ENCODE measurements at places on chromosomes 3 and 15.

- no peak for DNase-seq
Measured at GRCh38 chr15:78224023-78224411, 10.3 kb downstream of the ACSBG1 start.

GRCh38 chr3:144364737-144365136 lies 393.1 kb downstream of the DIPK2A start:
- no peak for DNase-seq

DNA sequence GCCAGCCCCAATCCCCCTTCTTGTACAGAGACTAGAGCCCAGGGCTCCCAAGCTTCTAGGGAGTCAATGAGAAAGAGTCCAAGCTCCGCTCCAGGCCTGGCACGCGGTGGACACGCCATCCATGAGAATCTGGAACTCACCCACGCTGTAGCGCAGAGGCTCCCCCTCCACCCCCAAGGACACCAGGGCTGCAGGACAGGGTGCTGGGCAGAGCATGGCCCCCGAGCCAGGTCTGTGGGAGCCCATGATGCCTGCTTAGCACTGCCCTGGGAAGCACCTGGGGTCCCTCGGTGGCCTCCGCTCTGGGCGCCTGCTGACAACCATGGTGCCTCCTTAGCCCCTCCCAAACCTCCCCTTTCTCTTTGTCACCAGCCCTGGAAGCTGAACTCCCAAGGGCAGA lies 28.5 kb downstream of the ACSBG1 start:
- no peak for DNase-seq

DNA sequence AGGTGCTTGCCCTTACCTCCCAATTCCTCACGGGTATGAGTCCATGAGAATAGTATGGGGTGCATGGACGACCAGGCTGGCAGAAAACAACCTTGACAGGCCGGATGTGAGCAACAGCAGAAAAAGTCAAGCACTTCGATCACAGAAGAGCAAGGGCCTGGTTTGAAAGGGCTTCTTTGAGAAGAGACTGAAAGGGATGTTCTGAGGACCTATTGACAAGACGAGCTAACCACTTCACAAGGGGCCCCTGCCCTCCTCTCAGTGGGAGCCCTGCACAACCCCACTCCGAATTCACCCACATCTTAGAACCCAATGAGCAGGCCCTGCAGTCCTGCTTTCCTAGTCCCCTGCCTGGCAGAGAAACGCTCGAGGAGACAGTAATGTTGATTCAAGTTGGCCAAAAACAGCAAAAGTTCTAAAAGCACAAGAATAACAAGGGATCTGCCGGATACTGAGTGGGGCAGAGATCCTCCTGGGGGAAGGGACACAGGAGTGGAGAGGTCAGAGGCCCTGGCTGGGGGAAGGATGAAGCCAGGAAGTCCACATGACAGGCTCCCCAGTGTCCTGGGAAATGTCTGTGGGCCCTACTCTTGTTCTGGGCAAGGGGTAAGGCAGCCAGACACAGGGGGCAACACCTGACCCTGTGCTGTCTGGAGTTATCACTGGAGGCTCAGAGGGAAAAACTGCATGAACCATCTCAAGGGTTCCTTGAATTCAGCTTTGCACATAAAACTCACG lies 14.8 kb upstream of the CX3CR1 start:
- DNase-seq: peak; percentile 83

DNA sequence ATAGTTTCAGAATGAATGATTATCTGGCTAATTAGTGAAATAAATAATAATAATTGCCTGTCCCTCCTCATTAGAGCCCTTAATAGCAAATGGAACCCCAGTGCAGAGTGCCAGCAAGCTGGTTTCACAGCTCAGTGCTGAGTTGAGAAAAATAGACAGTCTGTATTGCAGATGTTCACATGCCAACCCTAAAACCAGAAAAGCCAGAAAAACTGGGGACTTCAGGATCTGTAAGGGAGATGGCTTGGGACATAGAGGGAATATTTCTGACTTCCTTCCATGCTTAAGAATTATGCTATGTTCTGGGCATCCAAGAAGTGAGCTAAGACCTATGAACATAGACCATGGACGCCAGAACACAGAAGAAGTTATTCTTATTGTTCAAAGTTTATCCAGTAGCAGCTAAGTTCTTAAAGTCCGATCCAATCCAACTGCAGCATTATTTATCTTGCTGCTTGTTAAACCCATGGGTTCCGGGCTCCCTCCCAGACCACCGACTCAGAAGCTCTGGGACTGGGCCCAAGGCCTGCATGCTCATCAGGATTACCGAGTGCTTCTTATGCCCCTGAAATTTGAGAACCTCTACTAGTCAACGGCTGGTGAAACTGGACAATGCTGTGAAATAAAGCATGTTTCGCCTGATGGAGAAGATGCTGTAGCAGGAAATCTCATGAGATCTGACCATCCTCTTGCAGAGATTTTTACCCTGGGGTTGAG lies 158.3 kb downstream of the FOXB1 start:
- DNase-seq: no peak

GRCh38 chr3:186967686-186968085 lies 37.4 kb downstream of the ST6GAL1 start:
- DNase-seq: no peak
